Germinal center (tissue), 1 donor: ENCODE measurements at places on chromosomes 5 and 9.

DNA sequence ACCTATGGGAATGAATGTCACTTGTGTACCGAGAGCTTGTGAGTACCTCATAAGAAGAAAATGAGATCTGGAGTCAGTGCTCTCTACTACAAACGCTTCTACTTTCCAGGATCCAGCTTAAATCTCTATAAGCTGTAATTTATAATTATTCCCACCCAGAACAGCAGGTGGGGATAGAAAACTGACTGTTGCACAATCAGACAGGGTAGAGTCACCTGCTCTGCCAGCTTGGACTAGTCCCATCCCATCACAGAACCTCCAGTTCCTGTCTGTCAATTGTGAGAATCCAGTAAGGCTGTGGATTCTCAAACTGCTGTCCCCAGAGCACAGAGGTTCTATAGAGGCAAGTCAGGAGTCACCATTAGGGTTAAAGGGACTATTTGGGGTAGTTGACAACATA lies 2.0 kb downstream of the SPINK7 start:
- DNase-seq, result no peak

GRCh38 chr5:115227281-115227680 lies 35.4 kb downstream of the PGGT1B start:
- DNase-seq, result no peak

DNA sequence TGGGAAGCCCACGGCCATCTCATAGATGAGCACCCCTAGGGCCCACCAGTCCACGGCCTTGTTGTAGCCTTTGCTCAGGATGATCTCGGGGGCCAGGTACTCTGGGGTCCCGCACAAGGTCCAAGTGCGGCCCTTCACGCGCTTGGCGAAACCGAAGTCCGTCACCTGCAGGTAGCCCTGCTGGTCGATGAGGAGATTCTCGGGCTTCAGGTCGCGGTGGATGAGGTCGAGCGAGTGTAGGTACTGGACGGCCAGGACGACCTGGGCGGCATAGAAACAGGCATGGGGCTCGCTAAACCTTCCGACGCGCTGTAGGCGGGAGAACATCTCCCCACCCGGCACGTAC lies 558 bp downstream of the PRKACG start:
- DNase-seq, result no peak

DNA sequence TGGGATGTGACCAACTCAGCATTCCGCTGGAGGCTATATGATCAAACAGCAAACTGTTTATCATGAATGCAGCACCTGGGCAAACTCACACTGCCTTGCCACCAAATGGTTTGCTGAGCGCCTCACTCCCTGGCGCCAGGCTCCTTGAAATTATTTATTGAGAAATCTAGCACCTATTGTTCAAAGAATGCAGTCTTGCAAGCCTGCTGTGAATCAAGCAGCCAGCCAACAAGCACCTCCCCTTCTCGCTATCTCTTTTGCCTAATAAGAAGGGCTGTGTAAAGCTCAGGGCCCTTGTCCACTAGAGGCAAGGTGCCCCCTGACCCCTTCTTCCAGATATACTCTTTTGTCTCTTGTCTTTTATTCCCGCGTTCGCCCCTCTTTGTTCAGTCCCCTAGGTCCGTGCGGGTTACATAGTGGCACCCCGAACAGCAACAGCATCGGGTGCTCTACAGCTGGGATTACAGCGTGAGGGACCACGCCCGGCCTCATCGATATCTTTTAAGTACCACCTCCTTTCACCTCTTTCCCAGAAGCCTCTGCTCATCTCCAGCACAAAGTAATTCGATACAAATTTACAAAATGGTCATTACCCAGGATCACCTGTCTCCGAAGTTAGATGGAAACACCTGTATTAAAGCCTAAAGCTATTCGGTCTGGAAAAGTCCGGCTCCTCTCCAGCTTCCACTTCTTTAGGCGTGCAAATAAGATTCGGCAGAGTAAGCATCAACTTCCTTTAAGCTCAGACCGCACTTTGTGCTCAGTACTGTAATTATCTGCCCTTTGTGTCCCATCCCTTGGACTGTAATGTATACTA lies 896 bp downstream of the RIGI start:
- no peak for DNase-seq

DNA sequence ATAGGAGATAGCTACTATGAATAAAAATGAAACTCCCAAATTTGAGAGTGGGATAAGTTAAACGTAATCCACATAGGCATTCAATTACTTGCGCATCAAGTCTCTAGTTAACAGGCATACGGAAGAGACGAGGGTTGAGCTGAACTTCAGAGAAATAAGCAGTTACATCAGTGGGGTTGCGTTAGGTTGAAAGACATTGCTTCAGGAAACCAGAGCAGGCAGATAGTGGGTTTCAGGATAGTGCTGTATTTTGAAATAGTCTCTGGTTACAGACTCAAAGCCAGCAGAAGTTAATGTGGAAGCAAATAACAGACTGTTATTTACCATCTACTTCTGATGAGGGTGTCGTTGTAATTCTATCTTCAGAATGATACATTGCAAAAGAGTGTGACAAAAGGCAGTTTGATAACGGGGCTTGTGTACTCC lies 533.4 kb downstream of the PDE4D start:
- DNase-seq, result no peak

- DNase-seq, result no peak
Observed at GRCh38 chr5:146813346-146814157, 65.0 kb downstream of the PPP2R2B start.
